ENCODE measurements at places on chromosomes 3 and 15. TPM values are rescaled to one million over a fixed set of nuclear protein-coding genes. Genes with fewer than 3 reads are reported as not detected.
A peak's percentile ranks its signal among the peaks of the same experiment; 100 is the strongest.

DNA sequence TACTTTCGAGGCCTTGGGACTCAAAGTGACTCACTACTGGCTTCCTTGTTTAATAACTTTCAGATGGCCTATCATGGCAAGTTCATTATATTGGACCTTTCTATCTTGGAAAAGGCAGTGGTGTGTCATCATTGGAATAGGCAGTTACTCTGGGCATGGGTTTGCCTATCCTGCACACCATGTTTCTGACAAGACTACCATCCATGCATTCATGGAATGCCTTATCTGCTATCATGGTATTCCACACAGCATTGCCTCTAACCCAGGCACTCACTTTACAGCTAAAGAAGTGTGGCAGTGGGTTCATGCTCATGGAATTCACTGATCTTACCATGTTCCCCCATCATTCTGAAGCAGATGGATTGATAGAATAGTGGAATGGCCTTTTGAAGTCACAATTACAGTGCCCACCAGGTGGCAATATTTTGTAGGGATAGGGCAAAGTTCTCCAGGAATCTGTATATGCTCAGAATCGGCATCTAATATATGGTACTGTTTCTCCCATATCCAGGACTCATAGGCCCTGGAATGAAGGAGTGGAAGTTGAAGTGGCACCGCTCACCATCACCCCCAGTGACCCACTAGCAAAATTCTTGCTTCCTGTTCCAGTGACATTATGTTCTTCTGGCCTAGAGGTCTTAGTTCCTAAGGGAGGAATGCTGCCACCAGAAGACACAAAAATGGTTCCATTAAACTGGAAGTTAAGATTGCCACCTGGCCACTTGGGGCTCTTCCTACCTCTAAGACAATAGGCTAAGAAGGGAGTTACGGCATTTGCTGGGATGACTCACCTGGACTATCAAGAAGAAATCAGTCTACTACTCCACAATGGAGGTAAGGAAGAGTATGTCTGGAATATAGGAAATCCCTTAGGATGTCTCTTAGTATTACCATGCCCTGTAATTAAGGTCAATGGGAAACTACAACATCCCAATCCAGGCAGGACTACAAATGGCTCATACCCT, 1161.4 kb downstream of the SI start:
- no peak for DNase-seq

DNA sequence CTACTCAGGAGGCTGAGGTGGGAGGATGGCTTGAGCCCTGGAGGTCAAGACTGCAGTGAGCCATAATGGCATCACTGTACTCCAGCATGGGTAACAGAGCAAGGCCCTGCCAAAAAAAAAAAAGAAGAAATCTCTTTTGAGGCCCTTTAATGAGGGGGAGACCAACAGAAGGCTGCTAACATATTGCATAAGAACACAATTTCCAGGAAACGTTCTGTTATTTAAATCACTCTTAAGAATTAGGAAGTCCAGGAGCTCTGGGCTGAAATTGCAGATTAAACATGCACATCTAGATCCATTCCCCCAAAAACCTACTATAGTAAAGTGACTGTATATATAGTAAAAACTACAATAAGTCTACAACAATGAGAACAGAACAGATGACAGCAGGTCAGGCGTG, 16.1 kb upstream of the BLM start:
- DNase-seq, result no peak

DNA sequence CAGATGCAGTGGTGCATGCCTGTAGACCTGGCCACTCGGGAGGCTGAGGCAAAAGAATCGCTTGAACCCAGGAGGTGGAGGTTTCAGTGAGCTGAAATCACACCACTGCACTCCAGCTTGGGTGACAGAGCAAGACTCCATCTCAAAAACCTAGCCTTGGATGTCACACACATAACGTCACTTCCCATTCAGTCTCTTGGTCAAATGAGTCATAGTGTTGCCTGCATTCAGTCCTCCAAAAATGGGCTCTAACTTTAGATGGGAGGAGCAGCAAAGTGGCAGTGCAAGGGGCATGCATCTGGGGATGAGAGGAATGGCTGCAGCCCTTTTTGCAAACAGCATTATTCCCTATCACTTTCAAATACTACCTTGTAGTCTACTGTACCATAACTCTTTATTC, 62.9 kb upstream of the AGBL1 start:
- DNase-seq, result no peak

DNA sequence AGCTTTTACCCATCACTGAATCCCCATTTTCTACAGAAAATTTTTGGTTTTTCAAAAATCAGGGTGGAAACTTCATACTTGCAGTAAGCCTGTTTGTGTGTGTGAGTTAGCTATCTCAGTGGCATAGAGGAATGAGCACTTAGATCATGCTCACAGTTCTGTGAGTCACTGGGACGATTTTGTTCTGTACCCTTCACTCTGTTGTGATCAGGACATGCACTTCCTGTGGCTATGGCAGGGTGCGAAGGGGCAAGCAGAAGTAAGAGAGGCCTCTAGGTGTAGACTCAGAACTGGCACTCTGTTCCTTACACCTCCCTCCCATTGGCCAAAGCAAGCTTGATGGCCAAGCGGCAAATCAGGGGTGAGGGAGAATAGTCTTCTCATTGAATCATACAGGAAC, 11.6 kb downstream of the NIPA2 start:
- DNase-seq, result no peak

DNA sequence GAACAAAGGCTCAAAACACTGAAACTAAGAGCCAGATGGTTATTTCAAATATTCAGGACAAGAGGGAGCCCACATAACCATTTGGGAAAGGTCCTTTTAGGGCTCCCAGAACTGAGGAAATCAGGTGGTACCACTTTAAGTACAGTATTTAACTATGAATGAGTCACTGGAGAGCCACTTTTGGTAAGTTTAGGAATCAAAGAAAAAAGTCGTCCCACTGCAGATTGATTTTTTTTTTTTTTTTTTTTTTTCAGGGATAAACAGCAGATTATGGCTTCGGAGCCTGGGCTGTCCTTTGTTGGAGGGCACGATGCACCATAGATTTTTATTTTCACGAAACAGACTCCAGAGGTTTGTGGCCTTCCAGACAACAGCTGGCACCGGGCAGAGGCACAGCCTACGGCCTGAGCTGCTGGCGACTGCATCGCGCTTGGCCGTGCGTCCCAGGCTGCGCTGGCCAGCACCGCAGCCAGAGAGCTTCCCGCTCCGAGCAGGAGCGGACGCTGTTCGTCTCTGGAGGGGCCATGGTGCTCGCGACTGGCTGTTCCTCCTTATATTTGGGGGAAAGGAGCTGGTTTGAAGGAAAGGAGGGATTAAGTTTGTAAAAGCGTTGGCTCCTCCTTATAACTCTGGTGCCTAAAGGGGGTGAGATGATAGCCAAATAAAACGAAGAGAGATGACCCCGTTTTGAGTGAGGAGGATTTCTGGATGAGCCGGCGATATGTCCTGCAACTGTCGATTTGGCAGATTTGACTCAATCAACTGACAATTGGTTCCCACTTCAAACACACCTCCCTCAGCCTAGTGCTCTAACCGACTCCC, 152.9 kb upstream of the GOLIM4 start:
- no peak for DNase-seq

GRCh38 chr15:27932600-27932999, 166.5 kb downstream of the OCA2 start:
- no peak for DNase-seq

DNA sequence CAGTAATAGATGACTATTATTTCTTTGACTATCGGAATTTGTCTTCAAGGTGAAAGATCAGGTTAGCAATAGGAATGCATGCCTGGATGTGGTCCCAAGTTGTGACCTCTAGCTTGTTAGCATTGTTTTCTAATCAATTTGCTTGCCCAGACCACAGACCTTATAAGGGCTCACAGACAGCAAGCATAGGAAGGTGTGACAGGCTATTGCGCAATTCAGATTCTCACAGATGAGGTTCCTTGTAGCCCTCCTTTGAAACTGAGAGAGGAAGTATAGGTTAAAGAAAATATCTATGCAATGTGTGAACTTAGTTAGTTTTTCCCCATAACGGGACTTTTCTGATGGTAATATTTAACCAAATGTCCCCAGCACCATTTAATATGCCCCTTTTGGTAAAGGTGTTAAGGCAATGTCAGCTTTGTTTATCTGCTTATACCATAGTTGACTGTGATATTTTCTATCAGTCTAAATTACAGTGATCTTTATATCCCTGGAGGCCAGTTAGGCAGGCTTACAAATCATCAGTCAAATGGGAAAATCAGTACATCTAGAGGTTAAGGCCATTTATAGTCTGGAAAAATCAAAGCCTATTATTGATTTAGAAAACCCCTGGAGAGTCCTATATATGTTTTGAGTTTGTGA, 168.1 kb upstream of the MBNL1 start:
- DNase-seq, result no peak

DNA sequence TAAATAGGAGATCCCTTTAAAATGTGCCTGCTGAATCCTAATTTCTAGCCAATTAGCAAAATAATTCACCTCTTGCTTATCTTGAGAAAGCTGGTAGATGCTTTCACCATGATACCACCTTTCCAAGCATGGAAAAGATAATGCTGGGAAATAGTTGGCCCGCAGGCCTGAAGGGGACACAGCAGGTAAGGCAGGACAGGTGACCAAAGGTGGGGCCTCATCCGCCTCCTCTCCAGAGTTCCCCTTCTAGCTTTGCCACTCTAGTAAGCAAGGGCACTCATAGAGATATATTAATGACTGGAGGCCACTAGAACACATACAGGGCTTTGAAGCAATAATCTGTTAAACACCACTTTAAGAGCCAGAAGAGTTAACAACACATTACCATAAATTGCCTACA, 45.5 kb downstream of the SATB1 start:
- no peak for DNase-seq

- DNase-seq, result no peak
Measured at GRCh38 chr3:124599147-124599765, 131.0 kb upstream of the UMPS start.

DNA sequence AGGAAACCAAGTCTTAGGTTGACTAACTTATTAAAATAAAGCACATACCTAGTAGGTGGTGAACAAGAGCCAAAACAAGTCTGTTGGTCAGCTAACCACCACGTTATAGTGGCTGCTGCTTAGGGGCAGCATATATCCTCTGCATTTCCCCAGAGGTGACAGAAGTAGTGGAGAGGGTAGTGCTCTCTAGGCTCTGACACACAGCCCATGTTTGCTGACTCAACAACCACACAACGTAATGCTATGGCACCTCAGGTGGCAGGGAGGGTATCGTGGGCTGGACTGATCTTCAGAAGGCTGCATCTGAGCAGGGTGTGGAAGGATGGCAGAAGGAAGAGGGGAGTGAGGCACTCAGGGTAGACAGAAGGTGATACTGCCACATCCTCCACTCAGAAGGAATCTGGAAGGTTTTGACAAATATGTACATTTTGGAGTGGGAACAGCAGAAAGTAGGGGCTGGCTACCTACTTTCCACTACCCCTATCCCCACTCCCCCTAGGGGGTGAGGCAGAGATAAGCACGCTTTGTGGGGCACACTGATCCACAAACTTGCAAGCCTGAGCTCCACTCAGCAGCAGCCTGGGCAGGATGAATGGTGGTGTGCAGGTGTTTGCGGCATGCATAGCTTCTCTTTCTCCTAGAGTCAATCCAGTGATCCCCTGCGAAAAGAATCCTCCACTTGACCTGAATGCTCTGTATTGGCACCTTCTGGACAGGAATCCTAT, 178.1 kb downstream of the RORA start:
- DNase-seq, result no peak

- peak; percentile 45 for DNase-seq
Measured at GRCh38 chr15:101049282-101049681, 130.1 kb downstream of the LRRK1 start.

GRCh38 chr3:71754610-71755253, 1.1 kb downstream of the GPR27 start:
- DNase-seq, result no peak

DNA sequence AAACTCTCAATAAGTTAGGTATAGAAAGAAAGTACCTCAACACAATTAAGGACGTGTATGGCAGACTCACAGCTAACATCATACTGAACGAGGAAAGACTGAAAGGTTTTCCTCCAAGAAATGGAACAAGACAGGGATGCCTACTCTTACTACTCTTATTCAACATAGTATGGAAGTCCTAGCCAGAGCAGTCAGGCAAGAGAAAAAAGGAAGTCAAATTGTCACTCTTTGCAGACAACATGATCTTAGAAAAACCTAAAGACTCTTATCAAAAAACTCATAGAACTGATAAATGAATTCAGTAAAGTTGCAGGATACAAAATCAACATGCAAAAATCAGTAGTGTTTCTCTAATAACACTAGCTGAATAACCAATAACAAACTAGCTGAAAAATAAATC, 96.0 kb downstream of the C3orf70 start:
- DNase-seq, result no peak

DNA sequence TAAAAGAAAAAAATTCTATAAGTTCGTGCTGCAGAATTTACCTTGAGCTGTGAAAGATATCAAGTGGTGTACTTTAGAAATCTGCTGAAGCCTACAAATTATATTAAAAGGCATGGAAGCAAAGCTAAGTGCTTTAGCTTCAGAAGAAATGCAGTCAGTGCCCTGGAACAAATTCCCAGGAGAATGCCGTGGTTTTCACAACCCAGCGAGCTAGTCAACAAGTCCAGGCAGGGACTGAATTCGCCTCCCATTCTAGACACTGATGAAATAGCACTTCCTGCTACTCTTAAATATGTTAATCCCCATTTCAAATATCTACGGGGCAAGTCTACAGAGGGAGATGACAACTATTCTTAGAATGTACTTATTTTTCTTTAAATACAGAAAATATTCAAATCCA, 326.4 kb upstream of the IGF1R start:
- no peak for DNase-seq

DNA sequence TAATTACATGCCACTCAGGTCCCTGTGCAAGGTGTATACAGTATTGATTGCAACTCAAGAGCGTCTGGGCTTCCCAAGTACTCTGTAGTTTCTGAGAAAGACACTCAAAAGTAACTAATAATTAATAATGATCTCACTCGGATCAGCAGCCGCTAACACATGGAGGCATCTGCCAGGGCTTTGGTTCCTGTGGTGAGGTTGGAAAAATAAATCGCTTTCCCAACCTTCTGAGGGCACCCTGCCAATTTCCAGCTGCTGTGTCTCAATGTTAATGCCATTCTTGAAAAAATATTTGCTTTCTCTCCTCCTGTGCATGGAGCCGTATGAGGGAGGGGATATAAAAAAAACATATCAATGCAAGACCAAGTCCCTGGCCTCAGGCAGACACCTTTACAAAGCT, 116.5 kb upstream of the SLC2A2 start:
- no peak for DNase-seq

DNA sequence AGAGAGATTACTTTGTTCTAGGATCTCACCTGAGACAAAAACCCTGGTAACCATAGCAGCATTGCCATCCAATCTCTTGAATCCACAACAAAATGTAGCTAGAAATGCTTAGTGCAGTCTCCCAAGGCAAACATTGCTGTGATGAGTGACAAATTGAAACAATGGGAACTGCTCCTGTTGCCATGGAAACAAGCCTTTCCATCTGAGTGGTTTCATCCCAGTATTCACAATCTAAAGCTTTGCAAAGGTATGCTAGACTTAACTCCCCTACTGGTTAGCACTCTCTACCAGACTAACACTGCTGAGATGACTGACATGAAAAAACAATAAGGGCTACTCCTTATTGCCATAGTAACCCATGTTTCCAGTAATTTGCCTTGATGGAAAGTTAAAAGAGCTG, 172.6 kb upstream of the CNTN3 start:
- DNase-seq, result no peak

ZNF620 gene
- total RNA-seq, result 4.3 TPM

ASB14 gene
- not detected for total RNA-seq

IL16 gene
- 25.9 TPM for total RNA-seq

C3orf22 gene
- not detected for total RNA-seq

ALG1L2 gene
- total RNA-seq, result 0.64 TPM

STRC gene
- total RNA-seq, result 2.3 TPM

GATM gene
- total RNA-seq, result 3.7 TPM

SCAANT1 gene
- not detected for total RNA-seq

MST1R gene
- 2.8 TPM for total RNA-seq

CPN2 gene
- total RNA-seq, result not detected
